AG04449 (cell line): ENCODE measurements at places on chromosomes 3 and 15.

DNA sequence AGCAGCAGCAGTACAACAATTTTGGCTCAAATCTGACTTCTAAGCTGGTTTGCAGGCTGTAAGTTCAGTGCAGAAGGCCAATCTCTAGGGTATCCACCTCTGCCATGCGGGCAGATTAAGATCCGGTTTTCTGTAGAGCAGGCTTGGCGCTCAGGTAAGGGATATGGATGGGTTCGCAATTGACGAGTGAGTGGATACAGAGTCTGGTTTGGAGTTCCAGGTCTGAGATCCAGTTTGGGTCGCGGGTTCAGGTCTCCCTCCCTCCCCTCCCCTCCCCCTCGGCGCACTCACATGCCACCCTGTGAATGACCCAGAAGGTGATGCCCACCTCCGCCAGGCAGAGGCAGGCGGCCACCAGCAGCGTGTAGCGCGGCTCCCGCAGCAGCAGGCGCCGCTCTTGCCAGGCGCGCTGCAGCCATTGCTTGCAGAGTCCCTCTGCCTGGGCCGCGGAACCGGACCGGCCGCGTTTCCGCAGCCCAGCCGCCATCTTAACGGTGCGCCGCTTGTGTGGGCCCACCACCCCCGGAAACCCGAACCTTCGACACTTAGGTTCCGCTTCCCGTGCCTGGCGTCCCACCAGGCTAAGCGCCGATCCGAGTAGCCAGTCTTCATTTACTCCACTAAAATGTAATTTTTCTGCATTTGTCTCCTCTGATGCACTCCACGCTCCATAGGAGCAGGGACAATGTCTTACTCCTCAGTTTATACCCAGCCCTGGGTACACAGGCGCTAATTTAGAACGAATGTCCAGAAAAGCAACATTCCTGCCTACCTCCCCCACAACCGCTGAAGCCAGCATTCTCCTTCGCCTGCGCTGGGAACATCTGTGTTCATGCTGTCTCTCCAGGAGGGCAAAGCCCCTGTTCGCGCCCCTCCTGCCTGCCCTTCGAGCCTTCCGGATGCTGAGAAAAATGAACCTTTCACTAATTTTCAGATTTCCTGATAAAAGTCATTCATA lies at the start of gene ALG3:
TSS of gene ALG3 (minus strand) at position 509 of the 958 bp plus-strand sequence. CDS start at position 487, 22 bp downstream.
- peak; percentile 29 for DNase-seq

GRCh38 chr15:26889298-26889898 lies 22.5 kb downstream of the GABRA5 start:
- DNase-seq: no peak

GRCh38 chr3:37580237-37580636 lies 281.4 kb upstream of the CTDSPL start:
- DNase-seq: no peak

- DNase-seq: peak; percentile 72
These were observed 13.5 kb upstream of the ZFYVE19 start for GRCh38 chr15:40793216-40793989.
